ENCODE measurements at places on chromosomes 7 and 10.

GRCh38 chr10:124590216-124591122 lies 128.8 kb downstream of the LHPP start:
- no peak for DNase-seq

DNA sequence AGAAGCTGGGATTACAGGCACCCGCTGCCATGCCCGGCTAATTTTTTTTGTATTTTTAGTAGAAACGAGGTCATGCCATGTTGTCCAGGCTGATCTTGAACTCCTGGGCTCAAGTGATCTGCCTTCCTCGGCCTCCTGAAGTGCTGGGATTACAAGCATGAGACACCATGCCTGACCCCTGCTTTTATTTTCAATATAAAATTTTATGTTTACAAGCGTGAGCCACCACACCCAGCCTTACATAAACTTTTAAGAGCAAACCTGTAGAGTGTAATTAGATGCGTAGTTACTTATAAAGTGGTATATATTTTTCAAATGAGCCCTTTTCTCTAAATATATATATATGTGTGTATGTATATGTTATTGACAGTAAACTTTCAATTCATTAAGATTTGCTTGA lies 8.7 kb downstream of the CNNM2 start:
- no peak for DNase-seq

DNA sequence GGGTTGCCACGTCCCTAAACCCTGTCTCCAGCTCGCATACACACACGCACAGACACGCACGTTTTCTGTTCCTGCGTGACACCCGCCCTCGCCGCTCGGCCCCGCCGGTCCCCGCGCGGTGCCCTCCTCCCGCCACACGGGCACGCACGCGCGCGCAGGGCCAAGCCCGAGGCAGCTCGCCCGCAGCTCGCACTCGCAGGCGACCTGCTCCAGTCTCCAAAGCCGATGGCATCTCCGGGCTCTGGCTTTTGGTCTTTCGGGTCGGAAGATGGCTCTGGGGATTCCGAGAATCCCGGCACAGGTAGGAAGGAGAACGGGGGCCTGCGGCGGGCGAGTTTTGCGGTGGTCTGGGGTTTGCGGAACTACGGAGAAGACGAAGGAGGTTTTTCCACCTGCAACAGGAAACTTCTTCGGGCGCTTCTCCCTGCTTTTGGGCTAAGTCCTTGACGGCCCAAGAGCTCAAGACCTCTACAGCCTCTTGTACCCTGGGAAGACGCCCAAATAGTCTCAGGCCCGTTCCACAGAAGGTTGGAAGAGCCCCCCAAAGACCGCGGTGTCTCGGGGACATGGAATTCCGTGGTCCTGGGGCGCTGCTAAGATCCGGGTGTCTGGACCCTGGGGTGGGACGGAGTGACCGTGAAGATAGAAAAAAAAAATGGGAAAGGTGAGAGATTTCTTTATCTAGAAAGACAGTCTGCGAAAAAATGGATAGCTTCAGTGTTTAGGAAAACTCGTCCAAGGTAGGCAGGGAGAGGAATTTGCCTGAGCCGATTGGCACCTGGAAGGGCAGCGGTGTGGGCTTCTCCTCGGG lies at the start of gene GAD2:
GAD2 (plus strand) TSS at position 190 of the 811 bp plus-strand sequence; CDS start at position 226, 36 bp downstream.
- DNase-seq, result no peak

GRCh38 chr7:95599069-95599468 lies 2.8 kb upstream of the PDK4 start:
- no peak for DNase-seq

DNA sequence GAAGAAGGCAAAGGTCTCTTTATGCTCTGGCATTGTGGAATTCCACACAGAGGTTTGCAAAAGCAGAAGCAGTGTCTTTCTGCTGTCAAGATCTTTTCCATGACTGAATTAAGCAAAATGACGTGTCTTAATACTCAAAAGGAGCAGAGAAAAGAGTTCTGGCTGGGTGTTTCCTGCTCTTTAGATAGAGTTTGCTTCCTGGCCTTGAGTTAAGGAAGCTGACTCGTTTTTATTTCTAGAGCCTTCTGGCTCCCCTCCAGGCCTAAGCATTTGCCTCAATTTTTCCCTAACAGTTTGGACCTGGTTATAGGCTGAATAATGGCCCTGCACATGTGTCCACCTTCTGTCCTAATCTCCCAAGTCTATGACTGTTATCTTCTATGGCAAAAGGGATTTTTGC lies 21.6 kb downstream of the TAS2R41 start:
- no peak for DNase-seq

- no peak for DNase-seq
Measured at GRCh38 chr10:132707776-132708171, 78.2 kb downstream of the NKX6-2 start.

DNA sequence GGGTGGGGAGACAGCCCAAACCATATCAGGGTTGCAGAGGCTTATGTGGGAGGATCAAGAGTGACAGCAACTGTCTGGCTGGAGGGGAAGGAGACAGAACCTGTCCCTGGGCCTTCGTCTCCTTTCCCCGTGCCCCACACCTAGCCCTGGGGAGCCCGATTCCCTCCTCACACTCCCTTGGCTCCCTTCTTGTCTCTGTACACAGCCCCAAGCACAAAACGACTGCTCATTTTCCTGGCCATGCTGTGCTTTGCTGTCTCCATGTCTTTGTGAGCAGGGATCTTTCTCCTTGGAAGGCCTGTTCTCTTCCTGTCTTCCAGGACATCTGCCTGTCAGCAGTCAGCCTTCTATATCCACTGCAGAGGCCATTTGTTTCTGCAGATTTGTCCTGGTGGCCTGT lies 113.7 kb downstream of the INSYN2A start:
- no peak for DNase-seq

GRCh38 chr10:28492116-28492920 lies 40.6 kb upstream of the WAC start:
- DNase-seq, result no peak

- DNase-seq, result no peak
Measured at GRCh38 chr10:76139431-76139830, 708.0 kb downstream of the LRMDA start.

DNA sequence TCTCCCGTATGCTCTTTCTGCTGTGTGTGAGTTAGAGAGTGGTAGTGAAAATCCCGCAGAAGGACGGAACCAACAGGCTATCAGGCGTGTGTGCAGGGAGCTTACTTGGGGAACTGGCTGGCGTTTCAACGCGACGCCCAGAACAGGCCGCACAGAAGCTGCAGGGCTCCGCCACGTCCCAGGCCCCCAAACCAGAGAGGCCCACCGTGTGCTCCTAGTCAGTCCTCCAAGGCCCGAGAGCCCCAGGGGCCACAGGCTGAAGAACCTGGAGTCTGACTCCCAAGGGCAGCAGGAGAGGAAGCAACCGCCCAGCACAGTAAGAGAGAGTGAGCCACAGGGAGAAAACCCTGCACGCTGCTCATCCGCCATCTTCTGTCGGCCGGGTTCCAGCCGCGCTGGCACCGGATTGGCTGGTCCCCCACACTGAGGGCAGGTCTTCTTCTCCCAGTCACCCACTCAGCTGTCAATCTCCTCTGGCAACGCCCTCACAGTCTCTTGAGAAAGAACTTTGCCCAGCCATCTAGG lies 730.6 kb upstream of the VSTM2A start:
- no peak for DNase-seq

DNA sequence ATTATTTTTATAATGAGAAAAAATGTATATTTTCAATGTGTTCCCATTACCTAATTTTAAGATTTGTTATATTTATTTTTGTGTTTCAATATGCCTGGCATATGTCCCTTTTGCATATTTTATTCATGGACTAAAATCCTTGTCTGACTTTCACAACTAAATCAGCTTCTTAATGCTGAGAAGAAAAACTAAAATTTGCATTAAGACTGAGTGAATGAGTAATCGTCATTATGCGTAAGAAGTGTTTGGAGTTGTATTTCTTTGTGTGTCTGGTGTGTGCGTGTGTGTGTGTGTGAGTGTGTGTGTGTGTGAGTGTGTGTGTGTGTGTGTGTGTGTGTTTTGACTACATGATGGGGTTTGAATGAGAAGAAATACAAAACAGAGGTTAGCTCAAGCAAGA lies 201.7 kb upstream of the SP8 start:
- no peak for DNase-seq

GRCh38 chr10:124686707-124687376 lies 57.3 kb downstream of the FAM53B start:
- no peak for DNase-seq

- DNase-seq, result no peak
Measured at GRCh38 chr10:124068929-124069328, 24.5 kb downstream of the CHST15 start.

- no peak for DNase-seq
Measured at GRCh38 chr10:49243139-49243538, 54.9 kb upstream of the TMEM273 start.

DNA sequence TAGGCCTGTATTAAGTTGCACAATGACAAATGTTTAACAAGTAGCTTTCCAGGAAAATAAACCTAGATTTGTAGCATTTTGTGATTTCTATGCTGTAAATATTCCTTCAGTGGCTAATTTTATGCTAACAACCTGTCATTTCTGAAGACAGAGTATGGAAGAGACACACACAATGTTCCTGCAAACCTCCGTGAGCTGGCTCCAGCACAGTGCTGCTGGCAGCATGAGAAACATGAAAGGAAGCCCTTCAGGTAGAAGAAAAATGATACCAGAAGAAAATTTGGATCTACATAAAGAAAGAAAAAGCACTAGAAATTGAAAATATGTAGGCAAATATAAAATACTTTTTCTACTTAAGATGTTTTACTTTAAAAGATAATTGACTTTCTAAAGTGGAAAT lies 69.5 kb upstream of the CTTNBP2 start:
- DNase-seq, result no peak

DNA sequence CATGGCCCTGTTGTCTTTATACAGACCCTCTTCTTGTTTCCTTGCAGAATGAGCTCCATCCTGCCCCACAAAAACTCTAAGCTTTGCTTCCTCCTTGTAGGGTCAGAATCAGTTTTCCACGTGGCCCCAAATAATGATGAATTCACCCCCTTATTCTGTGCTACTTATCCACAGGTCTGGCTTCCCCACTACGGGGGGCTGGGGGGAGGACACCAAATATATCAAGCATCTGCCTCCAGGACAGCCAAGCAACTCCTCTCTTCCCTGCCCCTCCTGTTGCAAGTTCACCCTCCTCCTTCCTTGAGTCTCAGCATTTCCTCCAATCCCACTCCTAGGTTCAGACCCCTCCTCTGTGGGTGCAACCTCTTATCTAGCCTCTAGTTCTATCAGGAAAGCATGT lies 743.3 kb downstream of the GRID1 start:
- DNase-seq, result no peak

DNA sequence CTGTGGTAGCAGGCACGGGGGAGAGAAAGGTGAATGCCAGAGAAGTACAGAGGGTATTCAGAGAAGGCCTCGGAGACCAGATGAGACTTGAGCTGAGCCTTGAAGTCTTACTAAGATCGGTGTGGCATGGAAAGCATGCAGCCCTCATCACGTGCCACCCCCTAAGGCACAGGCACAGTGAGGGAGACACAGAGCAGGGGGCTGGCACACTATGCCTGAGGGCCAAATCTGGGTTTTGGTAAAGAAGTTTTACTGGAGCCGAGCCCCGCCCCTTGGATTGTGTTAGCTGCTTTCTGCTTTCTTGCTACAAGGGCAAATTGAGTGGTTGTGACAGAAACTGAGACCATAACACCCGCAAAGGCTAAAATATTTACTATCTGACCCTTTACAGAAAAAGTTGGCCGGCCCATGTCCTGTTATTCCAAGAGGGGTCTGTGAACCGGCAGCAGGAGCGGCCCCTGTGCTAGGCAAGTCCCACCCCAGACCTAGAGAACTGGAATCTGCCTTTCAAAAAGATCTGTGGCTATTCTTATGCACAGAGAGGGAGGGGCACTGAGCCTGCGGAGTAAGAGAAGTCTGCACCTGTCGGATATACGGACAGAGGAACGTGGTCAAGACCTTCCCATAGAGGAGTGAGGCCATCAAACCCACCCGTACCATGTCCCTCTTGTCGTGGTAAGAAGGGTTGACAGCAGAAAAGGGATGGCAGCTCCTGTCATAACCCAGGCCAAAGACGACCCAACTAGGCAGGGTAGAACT lies 109.3 kb upstream of the RHEB start:
- no peak for DNase-seq

DNA sequence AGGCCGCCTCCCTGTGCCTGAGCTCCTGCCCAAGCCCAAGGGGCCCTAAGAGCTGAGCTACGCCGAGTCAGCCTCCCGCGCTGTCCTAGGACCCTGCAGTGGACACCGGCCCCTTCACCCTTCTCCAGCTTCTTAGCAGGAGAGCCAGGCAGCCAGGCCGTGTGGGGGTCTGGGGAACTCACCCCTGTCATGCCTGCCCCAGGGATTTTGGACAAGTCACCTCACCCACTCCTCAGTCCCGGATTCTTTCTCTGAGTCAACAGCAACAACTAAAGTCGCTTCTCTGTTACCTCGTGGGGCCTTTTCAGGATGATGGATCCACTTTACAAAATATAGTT lies 79.3 kb downstream of the MKI67 start:
- no peak for DNase-seq

- no peak for DNase-seq
Measured at GRCh38 chr10:17758200-17758599, 6.2 kb downstream of the TMEM236 start.

DNA sequence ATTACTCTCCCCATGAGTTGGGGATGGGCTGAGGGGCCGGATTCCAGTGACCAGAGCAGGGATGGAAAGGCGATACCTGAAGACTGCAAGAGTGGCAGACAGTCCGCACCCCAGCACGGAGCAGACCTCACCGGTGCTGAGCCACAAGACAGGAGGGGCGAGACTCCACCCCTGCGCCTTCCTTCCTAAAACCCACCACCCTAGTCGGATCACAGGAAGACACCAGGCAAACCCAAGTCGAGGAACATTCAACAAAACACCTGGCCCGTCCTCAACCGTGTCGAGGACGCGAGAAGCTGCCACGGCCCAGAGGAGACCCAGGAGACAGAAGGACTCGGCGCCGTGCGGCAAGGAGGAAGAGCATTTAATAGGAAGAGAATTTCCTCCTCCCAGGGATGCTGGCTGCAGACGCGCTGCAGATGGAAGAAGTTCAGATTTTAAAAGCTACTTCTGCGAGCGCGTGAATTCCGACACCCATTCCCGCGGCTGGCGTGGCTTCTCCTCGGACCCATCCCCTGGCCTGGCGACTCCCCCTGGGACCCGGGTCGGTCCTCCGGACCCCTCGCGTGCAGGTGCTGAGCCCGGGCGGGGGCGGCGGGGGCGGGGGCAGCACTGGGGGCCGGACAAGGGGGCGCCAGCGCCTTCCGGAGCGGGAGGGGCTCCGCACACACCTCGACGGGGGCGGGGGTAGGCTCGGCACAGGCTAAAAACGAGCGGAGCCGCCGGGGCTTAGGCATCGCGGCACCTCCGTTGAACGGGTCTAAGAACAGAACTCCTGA lies 563 bp upstream of the UTF1 start:
- no peak for DNase-seq

GRCh38 chr7:49398746-49399145 lies 374.7 kb upstream of the VWC2 start:
- DNase-seq, result no peak

GRCh38 chr10:22476601-22477321 lies 131.5 kb downstream of the SPAG6 start:
- DNase-seq, result no peak

GRCh38 chr7:78090616-78091015 lies 292.0 kb downstream of the PHTF2 start:
- DNase-seq, result peak; percentile 3
